D341Med (cell line): ENCODE measurements at places on chromosomes 16 and 17.

GRCh38 chr16:23826528-23827045 lies 9.2 kb upstream of the PRKCB start:
- no peak for DNase-seq

GRCh38 chr16:68369697-68370580 lies 59.1 kb downstream of the PRMT7 start:
- no peak for DNase-seq

DNA sequence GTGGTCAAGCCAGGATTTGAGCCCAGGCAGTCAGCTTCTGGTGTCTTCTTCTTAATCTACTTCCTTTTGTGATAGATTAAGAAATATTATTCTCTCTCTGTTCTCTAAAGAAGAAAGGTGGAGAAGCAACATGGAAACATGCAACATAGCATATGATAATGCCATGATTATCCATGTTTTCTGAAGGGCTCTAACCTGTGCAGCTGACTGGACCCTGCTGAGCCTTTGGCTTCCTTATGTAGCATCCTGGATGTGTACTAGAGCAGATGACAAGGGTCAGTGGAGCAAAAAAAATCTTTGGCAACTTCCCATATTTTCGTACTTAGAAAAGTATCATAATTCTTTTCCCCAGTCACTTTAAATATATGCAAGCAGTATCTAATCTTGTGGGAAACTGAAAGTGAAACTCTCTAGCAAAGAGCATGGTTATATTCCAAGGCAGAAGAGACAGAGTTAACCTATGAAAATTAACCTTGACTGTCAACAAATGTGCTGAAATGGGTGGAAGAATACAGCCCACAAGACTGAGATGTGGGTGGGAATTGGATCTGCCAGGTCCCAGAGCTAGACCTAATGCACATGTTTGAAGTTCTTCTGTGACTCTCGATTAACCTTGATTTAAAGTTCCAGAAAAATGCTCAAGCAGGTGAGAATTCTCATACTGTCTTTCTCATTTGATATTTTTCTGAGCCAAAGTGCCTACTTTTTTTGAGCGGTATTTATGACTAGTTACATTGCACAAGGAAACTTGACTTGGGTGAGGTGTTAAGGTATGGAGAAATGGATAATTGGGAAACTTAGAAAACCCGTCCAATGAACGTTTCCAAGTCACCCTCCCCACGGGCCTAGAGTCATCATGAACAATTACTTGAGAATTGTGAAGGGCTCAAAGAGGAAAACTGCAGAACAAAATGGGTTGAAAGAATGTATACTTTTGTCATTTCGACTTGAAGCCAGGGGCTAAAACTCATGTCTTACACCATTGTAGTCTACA lies 248.6 kb downstream of the FTO start:
- no peak for DNase-seq

GRCh38 chr16:49336581-49336980 lies 37.0 kb upstream of the C16orf78 start:
- no peak for DNase-seq

GRCh38 chr17:63634163-63634562 lies 11.9 kb downstream of the MAP3K3 start:
- DNase-seq = no peak

DNA sequence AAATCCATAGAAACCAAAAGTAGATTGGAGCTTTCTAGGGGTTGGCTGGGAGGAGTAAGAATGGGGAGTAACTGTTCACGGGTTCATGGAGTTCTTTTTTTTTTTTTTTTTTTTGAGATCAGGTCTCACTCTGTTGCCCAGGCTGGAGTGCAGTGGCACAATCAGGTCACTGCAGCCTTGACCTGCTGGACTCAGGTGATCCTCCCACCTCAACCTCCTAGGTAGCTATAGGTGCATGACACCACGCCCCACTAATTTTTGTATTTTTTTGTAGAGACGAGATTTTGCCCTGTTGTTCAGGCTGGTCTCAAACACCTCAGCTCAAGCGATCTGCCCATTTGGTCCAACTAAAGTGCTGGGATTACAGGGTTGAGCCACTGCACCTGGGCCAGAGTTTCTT lies 1.5 kb downstream of the NMRAL1 start:
- DNase-seq = no peak

- no peak for DNase-seq
These were observed 50.8 kb upstream of the ZCCHC14 start for GRCh38 chr16:87543436-87544191.

GRCh38 chr17:57466017-57466471 lies 209.7 kb downstream of the MSI2 start:
- DNase-seq = peak; percentile 67

DNA sequence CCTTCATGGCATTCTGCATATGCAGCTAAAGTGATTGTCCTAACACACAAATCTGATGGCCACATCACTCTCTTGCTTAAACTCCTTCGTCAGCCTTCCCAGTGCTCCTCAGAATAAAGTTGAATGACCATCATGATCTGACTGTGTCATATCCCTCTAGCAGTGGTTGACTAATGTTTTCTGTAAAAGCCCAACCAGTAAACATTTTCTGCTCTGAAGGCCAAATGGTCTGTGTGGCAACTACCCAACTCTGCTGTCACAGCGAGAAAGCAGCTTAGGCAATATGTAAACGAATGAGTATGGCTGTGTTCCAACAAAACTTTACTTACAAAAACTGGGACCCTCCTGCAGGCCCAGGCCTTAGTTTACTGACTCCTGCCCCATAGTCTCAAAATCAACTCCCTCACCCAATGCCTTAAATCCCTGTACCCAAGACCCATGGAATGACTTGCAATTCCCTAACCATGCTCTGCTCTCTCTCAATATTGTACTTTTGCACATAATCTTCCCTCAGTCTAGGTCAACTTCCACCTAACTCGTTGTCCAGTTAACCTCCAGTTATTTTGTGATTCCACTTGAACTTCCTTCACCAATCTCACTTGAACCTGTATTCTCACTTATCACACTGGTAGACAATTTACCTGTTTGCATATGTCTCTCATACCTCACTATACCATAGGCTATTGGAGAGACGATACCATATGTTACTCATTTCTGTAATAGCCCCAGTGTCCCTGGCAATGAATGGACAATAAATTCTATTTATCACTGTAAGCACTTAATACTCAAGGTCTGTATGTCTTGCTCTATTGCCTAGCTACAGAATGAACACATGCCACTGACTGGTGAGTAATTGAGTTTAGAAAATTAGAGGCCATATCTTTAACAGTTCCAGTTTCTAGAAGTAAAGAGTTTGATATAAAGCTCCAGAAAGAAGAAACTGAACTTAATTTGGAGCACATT lies 29.1 kb downstream of the TMEM100 start:
- DNase-seq = no peak

GRCh38 chr17:21551081-21551881 lies 141.0 kb upstream of the KCNJ18 start:
- peak; percentile 99 for DNase-seq

DNA sequence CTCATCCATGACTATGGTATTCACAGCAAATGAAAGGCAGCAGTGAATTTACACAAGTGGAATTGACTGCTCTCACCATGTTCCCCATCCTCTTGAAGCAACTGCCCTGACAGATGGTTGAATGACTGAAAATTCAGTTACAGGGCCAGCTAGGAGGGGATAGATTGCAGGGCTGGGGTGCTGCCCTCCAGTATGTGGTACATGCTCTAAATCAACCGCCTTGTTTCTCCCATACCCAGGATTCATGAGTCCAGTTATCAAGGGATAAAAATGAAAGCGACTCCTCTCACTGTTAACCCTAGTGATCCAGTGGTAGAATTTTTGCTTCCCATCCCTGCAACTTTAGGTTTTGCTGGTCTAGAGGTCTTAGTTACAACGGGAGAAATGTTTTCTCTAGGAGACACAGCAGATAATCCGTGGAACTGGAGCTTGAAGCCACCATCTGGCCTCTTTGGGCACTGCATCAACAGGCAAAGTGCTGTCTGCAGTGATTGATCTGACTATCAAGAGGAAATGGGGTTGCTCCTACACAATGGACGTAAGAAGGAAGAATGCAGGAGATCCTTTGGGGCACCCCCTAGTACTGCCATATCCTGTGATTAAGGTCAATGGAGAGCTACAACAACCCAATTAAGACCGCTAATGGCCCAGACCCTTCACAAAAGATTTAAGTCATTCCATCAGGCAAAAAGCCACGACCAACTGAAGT lies 32.0 kb downstream of the SCPEP1 start:
- DNase-seq = peak; percentile 81

- peak; percentile 47 for DNase-seq
These were observed 189.9 kb downstream of the SEC14L1 start for GRCh38 chr17:77330602-77331081.

GRCh38 chr17:59572301-59572924 lies 7.0 kb downstream of the DHX40 start:
- DNase-seq = no peak

GRCh38 chr17:55295411-55296170 lies 30.8 kb downstream of the HLF start:
- DNase-seq = peak; percentile 87

DNA sequence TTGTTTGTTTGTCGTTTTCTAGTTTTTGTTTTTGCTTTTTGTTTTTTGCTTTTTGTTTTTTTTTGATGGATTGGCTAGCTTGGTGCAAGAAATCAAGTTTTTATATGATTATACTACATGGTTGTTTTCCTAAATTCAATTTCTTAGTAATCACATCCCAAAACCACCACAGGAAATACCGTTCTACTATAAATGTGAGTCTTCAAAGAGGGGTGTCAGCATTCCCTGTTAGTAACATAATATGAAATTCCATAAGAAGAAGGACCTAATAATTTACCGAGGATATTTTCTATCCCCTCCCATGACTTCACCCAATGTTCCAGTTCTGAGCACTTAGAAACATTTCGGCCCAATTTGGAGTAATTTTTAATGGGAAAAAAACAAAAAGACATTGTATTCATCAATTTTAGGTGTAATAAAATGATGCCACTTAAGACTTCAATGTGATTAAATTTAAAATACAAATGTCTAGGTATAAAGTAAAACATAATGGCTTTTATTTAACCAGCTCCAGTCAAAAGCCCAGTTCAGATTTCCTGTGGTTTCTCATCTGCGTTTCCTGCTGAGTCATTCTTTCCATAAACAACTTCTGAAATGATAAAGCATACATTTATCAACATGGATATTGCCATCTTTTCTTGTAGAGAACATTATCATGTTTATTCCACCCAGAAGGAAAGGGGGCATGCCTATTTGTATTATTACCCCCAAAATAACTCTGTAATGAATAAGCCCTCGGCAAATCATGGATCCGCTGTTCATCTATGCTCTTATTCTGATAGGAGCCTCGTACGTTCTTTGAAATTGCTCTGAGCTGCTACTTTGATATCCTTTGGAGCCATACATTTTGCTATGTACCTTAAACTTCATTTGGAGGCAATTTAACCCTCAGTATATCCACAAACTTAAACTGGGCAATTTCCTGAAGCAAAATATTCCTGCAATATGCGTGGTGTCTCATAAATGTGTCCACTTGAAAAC lies 28.1 kb downstream of the HSBP1 start:
- DNase-seq = no peak

DNA sequence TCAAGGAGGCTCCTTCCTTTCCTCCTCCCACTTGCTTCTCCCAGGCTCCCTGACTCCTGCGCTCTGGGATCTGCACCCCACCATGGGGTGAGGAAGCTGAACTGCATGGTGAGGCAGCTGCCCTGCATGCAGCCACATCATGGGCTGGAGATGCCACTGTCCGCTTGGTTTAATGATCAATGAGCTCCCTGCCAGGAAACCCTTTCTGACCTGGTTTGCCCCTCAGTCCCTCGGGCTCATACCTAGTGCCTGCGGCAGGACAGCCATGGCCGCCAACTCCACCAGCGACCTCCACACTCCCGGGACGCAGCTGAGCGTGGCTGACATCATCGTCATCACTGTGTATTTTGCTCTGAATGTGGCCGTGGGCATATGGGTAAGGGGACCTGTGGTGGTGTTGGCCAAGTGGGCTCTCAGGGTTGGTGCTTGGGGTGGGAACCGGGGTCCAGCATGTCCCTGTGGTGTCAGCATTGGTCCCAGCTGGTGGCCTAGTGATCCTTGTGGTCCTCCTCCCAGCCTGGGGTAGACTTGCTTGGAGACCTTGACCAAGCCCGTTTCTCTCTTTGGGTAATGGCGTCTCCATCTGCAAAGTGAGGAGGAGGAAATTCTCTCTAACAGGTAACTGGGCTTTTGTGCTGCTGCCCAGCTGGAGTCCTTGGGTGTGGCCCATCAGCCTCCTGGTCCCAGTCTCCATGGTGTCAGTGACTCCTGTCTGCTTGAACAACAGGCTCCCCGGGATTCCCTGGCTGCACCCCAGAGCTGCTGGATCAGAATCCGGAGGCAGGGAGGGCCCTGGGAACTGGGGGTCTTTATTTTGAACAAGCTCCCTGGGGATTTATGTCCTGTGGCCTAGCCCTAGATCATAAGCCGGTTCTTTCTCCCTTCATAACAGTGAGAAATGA lies at the start of gene SLC5A10:
TSS of gene SLC5A10 (plus strand) at position 225 of the 902 bp plus-strand sequence. CDS start at position 266, 41 bp downstream.
- DNase-seq = peak; percentile 37

- DNase-seq = no peak
These were observed 36.7 kb downstream of the ARHGAP17 start for GRCh38 chr16:24978370-24978914.

DNA sequence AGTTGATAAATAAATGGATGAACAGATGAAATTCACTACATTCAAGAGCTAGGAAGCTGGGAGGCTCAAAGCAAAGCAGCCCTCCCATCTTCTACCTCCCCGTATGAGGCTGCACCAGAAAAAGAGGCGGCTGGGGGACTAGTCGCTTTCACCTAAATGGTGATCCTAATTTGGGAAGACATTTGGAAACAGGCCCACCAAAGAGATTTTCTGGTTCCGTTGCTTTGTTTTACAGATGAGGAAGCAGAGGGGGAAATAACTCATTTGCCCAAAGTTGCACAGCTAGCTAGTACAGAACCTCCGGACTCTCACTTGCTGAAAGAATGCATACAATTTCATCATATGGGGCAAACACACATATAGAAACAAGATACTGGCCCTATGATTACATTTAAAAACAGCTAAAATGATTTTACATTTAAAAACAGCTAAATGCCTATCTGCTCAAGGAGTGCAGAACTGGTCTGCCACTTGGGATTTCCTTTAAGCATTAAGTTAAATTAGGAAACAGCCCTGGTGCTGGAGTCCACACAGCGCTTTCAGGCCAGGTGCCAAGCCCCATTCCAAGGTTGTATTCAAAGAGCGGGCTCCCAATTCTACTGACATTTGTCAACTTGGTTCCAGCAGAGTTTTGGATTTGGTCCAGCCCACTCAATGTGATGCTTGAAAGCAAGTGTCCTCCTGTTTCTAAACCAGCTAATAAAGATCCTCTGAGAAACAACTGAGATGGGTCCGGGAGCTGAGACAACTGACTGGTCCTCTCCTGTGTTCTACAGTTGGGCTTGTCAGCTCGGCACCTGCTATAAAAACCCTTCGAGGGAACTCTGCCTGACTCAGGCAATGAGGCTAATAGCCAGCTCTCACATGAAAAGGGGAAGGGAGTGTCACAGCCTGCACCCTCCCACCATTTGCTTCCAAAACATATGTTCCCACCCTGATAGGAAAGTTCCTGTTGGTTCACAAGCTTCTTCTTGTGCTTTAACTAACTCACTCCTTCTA lies 11.7 kb downstream of the ERN1 start:
- peak; percentile 54 for DNase-seq
